EH (cell line): ENCODE measurements at places on chromosomes 13 and 19.

GRCh38 chr13:95714142-95714832 is 37.3 kb downstream of the DNAJC3 start:
- peak; percentile 80 for DNase-seq

DNA sequence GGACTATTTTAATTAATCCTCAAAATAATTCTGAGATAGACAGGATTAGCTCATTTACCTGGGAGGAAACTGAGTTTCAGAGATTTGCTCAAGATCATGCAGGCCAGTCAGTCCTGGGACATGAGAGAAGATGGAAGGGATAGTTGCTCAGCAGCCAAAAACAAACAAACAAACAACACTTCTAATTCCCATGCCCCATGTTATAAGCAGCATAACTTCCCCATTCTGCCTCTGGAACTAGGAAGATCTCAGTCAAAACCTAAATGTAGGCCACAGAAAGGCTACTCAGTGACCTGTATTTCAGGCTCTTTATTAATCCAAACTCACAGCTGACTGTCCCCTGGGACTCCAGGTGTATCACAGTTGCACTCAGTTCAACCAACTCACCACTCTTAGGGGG is 489.2 kb upstream of the NBEA start:
- no peak for DNase-seq

DNA sequence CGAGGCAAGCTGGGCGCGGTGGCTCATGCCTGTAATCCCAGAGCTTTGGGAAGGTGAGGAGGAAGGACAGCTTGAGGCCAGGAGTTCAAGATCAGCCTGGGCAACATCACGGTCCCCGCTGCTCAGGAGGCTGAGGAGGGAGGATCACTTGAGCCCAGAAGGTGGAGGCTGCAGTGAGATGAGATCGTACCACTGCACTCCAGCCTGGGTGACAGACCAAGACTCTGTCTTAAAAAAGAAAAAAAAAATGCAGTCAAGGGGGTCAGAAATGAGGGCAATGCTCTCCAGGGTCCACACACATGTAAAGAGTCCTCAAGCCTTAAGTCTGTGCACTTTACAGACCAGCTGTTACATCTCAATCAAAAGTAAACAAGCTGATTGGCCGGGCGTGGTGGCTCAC is 8.5 kb downstream of the R3HDM4 start:
- no peak for DNase-seq

GRCh38 chr13:26457212-26457611 is 100.3 kb upstream of the WASF3 start:
- peak; percentile 78 for DNase-seq

GRCh38 chr19:18390065-18390907 is 4.3 kb downstream of the GDF15 start:
- DNase-seq, result no peak
